ENCODE measurements at places on chromosomes 3 and 15.

- no peak for DNase-seq
Observed at GRCh38 chr3:144556392-144556791, 584.8 kb downstream of the DIPK2A start.

DNA sequence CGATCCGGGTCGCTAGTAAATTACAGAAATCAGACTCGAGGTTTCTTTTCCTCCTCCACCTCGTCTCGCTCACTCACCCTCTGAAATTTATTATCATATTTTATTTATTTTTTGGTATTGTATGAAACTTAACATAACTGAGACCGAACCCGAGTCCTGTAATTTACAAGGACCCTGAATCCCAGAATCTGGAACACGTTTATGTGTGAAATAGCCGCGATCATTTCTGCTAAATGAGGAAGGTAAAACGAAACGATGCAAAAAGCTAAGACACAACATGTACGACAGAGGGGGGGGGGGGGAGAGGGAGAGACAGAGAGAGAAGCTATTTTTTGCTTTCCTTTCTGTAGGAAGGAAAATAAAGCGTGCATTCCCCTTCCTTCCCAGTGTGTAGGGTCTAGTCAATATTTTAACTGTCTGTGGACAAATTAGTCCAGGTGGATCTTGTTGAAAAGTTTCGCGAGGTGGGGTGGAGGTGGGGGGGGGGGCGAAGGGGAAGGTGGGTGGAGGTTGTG is 1.6 kb downstream of the BBX start:
- DNase-seq, result peak; percentile 30

DNA sequence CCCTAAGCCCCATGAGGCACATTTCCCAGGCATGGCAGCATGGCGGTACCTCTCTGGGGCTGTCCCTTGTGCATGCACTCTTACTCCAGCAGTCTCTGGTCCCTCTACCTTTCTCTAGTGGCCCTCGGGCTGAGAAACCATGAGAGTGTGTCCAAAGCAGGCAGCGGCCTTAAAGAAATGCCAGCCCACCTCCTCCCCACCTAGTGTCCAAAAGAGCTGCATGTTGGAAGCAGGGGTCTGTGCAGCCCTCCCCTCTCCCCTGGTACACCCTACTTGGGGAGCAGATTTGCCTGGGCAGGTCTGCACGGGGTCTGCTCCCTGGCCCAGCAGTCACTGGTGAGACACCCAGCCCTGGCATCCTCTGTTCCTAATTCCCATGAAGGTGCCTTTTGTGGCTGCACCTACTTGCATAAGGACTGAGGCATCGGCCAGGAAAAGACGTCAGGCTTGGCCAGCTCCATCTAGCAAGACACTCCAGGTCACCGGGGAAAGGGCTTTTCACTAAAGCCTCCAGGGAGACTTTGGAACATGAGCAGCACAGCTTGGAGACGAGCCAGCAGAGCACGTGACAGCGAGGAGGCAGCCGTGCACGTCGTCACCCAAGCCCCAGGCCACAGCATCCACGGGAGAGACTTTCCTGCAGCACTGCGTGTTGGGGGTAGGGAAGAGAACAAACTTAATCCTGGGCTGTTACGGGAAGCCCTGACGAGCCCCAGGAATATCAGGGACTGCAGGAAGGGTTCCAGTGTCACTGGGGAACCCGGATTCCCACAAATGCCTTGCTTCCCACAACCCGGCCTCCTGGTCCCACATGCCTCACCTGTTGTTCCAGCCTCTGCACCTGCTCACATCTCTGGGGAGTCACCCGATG is 38.8 kb downstream of the TM2D3 start:
- DNase-seq, result peak; percentile 54

DNA sequence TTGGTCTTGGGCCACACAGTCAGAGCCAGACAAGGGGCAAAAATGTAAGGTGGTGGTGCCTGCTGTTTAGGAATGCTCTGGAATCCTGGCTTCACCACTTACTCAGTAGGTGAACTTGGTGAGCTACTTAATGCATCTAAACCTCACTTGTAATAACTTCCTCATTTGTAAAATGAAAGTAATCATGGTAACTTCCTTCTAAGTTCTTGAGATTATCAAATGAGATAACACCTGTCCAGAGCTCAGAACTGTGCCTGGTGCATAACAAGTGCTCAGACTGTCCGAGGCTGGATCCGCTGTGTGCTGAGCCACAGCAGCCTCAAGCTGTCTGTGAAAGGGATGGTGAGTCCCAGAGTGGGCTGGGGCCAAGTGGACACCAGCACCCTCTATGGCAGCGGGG is 62.8 kb upstream of the KY start:
- DNase-seq, result no peak

- no peak for DNase-seq
Observed at GRCh38 chr3:126340596-126340942, 16.6 kb downstream of the KLF15 start.

DNA sequence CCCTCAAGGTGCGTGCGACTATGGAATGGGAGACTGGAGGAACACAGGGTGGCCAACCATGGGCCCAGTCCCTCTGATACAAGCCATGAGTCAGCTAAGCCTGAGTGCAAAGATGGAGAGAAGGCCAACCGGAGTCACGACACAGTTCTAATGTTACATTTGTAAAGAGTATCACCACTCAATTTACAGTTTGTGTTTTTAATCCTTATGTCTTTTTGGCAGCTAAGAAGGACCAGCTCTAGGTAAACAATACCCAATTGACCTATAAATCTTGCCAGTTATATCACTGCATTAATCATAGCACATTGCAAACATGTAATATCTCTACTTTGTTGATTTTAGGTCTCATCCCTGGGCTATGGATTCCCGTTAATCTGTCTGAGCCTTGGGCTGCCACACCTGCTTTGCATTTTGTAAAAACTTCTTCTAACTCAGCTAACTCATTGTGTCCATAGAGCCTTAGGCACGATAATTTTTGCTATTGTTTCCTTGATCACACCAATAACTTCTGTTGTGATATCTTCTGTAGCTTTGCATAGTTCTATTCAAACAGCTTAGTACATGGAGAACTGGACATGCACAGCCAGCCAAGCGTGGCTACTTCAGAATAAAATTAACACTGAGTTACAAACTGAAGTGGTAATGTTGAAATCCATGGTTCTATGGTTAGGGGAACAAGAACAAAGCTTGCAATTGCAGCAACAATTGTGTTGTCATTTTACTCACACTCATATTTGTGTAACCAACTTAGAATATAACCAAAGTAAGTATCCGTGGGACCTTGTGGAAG is 50.3 kb downstream of the LSM3 start:
- DNase-seq, result no peak

DNA sequence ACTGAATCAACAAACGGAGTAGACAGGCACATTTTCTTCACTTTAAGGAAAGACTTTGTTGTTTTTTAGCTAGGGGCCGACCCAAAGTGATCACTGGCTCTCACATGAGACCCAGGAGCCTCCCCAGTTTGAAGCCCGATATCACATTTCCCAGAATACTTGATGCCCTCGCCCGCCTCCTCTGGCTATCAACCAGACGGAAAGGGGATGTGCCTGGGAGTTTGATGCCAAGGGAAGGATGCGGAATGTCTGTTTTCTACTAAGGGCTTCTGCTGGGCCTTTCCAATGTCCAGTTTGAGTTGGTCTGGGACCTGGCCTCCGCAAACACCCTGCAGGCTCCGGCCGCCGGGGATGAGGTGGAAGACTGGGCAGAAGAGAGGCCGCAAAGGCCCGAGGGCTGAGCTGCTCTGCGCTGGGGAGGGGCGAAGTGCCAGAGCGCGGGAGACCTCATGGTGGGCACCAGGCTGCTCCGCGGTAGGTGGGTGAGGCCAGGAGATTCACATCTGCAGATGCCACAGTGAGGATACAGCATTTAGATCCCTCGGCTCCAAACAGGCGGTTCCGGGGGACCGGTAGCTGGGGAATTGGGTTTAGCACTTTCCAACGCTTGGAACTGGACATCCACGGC is 491 bp upstream of the ZNF774 start:
- DNase-seq, result no peak

DNA sequence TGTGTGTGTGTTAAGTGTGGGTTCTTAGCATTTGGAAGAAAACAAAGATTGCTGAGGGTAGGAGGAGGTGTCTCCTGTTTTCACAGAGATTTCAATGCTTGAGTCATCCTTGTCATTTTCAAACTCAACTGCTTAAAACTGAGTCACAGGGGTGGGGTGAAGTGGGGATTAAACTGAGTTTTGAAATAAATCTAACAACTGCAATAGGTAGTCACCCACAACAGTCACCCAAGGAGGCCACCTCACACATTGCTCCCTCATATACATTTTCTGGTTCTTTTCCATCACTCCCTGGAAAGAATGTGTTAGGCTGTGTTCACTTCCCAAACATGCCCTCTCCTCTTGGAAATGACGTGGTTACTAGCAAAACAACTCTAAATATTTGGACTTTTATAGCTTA is 187.7 kb upstream of the CMC1 start:
- peak; percentile 29 for DNase-seq

DNA sequence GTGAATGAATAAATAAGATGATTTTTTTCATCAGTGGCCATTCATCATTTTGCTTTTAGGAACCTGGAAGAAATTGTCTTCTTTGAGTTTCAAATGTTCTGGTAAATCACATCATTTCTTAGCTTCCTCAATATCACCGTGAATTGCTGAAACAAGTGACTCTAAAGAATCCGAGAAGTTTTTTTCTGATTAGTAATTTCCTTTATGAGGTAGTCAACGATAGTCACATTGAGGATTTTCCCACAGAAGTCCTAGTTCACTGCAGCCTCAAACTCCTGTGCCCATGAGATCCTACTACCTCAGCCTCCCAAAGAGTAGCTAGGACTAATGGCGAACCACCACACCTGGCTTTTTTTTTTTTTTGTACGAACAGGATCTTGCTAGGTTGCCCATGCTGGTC is 3.6 kb upstream of the TMPRSS7 start:
- DNase-seq, result peak; percentile 42

GRCh38 chr15:63986185-63986680 is 60.1 kb downstream of the DAPK2 start:
- DNase-seq, result no peak

DNA sequence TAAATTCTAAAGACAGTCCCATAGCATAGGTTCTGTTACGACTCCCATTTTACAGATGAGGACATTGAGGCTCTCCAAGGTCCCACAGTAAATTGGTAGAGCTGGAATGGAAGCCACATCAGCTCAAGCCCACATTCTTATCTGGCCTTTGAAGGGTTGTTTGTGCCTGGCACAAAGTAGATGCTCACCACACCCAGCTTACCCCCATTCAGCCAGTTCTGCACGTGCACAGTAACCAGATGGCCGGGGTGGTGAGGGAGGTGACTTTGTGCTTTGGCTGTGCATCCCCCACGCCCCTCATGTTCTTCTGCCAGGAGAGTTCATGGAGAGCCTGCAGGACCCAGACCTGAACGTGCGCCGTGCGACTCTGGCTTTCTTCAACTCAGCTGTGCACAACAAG is 16.2 kb downstream of the RPL32 start:
- no peak for DNase-seq

GRCh38 chr3:156416846-156417558 is 137.9 kb downstream of the SSR3 start:
- no peak for DNase-seq

GRCh38 chr15:100150906-100151305 is 190.9 kb downstream of the ADAMTS17 start:
- no peak for DNase-seq

GRCh38 chr3:43632269-43632733 is 10.5 kb upstream of the ANO10 start:
- DNase-seq, result peak; percentile 62

GRCh38 chr15:75104804-75105557 is 81.6 kb downstream of the PPCDC start:
- DNase-seq, result peak; percentile 95

DNA sequence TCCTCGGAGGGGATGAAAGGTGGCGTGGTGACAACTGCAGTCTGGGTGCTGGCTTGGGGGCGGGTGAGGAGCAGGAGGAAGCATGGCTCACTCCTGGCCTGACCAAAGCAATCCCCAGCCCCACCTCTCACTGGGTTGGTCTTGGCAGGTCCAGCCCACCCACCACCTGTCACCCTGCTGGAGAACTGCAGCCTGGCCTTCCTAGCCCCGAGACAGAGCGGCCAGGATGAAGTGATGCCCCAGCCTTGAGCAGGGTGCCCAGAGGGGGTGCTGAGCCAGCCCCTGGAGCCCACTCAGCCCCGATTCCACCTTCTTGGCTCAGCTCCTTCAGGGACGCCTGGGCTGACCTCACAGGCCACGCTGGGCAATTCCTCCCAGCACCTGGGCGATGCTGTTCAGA is 89.9 kb downstream of the IQSEC1 start:
- no peak for DNase-seq

- no peak for DNase-seq
Observed at GRCh38 chr3:45826321-45826720, 15.6 kb downstream of the LZTFL1 start.

DNA sequence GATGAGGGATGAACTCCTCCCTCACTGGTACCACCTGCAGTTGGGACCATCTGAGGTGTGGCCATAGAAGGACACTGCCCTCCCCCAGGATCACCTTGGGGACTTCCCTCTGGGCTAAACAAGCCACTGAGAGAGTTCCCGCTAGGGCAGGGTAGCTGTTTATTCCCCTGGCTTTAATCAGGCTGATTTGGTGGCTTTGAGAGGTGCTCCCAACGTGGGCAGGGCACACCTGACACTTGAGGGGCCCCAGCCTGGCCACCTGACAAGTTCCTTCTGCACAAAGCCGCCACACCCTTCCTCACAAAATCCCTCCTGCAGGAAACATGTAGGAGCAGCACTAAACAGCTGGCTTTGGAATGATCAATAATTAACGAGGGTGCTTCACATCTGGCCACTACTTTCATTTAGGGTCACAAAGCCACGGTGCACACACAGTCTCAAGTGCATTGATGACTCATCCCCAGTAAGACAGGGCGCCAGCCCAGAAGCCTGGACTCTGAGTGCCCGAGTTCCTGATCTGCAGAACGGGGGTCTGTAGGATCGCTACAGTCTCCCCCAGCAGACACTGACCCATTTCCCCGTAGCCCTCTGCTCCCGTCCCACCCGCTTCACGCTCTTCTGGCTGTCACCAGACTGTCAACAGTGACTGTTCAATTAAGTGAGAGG is 75.1 kb downstream of the ATP10A start:
- DNase-seq, result no peak

GRCh38 chr3:190084983-190085382 is 35.7 kb downstream of the P3H2 start:
- DNase-seq, result no peak

GRCh38 chr3:10074666-10075065 is 33.4 kb downstream of the FANCD2OS start:
- no peak for DNase-seq

GRCh38 chr3:15205482-15205933 is 538 bp upstream of the CAPN7 start:
- DNase-seq, result no peak

DNA sequence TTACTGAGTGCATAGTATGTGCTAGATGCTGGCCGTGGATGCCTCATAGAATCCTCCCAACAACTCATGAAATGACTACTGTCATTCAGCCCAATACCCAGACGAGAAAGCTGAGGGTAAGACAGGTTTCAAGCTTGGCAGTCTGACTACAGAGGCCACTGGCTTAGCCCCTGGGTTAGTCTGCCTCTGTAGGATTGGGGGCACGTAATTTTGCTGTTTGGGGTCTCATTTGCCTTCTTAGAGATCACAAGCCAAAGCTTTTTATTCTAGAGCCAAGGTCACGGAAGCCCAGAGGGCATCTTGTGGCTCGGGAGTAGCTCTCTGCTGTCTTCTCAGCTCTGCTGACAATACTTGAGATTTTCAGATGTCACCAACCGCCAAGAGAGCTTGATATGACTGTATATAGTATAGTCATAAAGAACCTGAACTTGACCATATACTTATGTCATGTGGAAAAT is 1.0 kb upstream of the CCR5 start:
- DNase-seq, result no peak
